Right renal pelvis (tissue), 4 donors: ENCODE measurements at places on chromosomes 11 and 22. TPM values are rescaled to one million over a fixed set of nuclear protein-coding genes. Genes with fewer than 3 reads are reported as not detected.

GRCh38 chr22:38849811-38850210, 6.0 kb upstream of the NPTXR start:
- DNase-seq = no peak

- no peak for DNase-seq
These were observed 39.3 kb upstream of the CELSR1 start for GRCh38 chr22:46576556-46577367.

DNA sequence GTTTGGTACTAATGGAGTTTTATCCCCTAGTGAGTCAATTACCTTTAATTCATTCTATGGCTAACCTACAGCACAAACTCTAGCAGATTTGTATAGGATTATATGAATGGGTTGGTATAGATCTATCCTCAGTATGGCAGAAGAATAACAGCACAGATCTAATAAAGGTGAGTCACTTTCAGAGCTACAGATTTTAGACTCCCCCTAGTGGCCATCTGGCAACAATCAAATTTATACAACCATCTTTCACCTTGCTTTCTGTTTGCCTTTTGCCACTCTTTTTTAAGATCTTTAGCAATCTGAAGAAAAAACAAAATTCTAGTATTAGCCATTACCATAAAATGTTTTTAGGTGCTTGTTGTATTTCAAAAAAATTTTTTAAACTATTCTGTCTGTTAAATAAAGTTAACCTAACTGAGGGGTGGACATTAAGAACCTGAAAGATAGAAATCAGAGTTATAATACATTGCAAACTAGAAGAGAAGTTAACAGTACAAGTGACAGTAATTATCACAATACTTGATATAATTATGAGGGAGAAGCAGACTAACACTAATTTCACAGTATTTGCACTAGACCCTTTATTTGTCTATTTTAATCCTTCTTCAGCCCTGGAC, 25.8 kb downstream of the DDIAS start:
- peak; percentile 20 for DNase-seq

Gene MUC2
- 0.04 TPM for polyA plus RNA-seq

GRCh38 chr11:3037040-3037944, 19.9 kb downstream of the CARS1 start:
- DNase-seq = peak; percentile 48

GRCh38 chr11:80165744-80166143, 724.9 kb upstream of the TENM4 start:
- DNase-seq = no peak

GRCh38 chr11:76124905-76125770, 81.2 kb downstream of the WNT11 start:
- no peak for DNase-seq

Gene GP1BB
- polyA plus RNA-seq = 4.7 TPM

- no peak for DNase-seq
These were observed at the start of gene ROBO4 for GRCh38 chr11:124897674-124898262. ROBO4 (minus strand) TSS chr11:124897865; CDS start chr11:124897795, 70 bp downstream.

Gene UBQLNL
- polyA plus RNA-seq = 0.34 TPM

Gene SLC6A5
- 0.13 TPM for polyA plus RNA-seq

- DNase-seq = no peak
These were observed 27.3 kb downstream of the INTS4 start for GRCh38 chr11:77967121-77967520.

DNA sequence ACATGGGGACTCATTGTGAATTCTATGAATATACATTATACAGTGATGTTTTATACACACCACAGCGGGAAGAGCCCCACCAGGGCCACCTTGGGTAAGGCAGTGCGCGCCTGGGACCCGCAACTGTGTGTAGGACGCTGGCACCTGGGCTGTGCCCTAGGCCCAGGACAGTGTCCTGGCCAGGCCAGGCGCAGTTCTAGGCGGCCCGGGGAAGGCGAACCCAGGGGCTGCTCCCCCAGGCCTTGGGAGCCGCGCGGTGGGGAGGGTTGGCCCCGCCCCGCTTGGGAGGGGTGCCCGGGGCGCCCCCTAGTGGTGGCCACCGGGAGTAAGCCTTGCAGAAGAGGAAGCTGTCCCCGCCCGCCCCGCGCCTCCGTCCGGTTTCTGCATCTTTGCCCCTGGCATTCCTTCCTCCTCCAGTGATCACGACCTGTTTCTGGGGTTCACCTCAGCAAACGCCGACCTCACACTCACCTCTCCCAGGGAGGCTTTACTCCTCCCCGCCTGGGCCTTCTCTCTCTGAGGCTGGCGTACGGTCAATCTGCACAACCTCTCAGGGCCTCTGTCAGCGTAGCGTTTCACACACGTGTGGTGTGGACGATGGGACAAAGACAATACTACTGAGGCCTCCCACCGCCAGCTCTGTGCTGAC, 9.5 kb upstream of the EHD1 start:
- DNase-seq = peak; percentile 77

- DNase-seq = no peak
These were observed 14.9 kb downstream of the PPM1F start for GRCh38 chr22:21937821-21938070.

- DNase-seq = no peak
These were observed 208.4 kb downstream of the DDX10 start for GRCh38 chr11:108873310-108873709.

Gene PRDM11
- polyA plus RNA-seq = 21.6 TPM

Gene GVQW3
- polyA plus RNA-seq = 8.9 TPM

Gene TMEM109
- 83.6 TPM for polyA plus RNA-seq

DNA sequence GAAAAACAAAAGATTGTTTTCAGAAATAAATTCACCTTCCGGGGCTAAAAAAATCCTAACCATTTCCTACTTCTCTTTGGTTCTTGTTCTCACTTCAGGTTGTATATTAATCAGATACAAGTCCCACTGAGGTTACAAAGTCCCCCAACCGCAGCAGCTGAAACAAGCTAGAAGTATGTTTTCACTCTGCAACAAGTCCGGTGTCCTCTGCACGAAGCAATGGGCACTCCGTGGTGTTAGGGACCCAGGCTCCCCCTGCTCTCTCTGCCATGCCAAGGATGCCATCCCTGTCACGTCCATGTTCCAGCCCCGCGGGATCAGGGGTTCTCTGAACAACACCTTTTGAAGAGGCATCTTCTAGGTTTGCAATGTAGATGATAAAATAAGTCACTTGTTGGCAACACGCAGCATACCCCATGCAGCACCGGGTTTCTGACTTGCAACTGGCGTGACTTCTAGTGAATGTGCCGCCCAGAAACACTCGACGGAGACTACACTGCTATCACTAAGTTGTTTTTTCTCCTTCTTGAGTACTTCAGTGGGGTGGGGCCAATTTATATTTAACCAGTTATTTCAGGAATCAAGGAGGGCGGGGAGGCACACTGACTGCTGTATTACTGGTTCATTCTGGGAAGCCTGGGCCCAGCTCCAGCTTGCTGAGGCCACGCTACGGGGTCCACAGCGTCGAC, 25.4 kb upstream of the GSTP1 start:
- no peak for DNase-seq

- DNase-seq = no peak
These were observed 4.3 kb downstream of the INPPL1 start for GRCh38 chr11:72228844-72229231.

- no peak for DNase-seq
These were observed 147.3 kb downstream of the CCDC34 start for GRCh38 chr11:27215471-27216269.

Gene SCN4B
- polyA plus RNA-seq = 1.6 TPM

Gene TIMP3
- polyA plus RNA-seq = 163 TPM

- no peak for DNase-seq
These were observed 3.6 kb downstream of the POLDIP3 start for GRCh38 chr22:42611051-42611450.

Gene GTSE1
- polyA plus RNA-seq = 16.7 TPM

DNA sequence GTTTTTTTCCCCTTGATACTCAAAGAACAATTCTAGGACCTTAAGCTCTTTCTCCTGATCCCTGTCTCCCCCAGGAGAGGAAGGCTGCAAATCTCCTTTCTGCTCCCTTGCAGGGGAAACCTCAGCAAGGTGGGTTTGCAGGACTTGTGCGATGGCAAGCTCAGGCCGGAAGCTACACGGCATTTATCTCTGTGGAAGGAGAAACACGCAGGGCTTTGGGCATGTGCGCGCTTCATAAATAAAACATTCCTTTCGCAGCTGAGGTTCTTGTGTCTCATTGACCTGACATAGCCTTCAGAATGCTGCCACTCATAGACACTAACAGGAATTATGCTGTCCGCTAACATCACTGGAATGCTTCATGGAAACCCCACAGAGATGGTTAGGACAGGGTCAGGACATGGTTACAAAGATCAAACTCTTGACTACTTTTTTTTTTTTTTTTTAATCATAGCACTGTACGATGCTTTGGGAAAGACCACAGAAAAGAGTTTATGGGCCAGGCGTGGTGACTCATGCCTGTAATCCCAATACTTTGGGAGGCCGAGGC, 42.6 kb downstream of the SLN start:
- no peak for DNase-seq

Gene LIF
- 1.8 TPM for polyA plus RNA-seq

- DNase-seq = no peak
These were observed 14.7 kb upstream of the ARHGAP8 start for GRCh38 chr22:44737406-44738346.

DNA sequence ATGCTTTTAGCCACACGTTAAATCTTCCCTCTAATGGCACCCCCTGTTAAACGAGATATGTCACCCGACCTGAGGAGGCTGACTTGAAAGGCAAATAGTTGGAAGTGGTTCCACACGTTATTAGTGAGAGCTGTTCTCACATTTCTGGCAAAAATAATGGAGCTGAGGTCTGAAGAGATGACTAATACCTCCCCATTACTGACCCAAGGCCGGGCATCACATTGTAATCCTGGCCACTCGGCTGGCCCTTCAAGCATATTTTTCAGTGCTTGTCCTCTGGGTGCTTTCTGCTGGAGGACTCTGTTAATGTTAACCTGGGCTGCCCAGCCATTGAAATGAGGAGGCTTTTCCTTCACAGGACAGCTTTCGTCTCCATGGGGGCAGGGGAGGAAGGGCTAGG, 260.0 kb upstream of the CADM1 start:
- no peak for DNase-seq

DNA sequence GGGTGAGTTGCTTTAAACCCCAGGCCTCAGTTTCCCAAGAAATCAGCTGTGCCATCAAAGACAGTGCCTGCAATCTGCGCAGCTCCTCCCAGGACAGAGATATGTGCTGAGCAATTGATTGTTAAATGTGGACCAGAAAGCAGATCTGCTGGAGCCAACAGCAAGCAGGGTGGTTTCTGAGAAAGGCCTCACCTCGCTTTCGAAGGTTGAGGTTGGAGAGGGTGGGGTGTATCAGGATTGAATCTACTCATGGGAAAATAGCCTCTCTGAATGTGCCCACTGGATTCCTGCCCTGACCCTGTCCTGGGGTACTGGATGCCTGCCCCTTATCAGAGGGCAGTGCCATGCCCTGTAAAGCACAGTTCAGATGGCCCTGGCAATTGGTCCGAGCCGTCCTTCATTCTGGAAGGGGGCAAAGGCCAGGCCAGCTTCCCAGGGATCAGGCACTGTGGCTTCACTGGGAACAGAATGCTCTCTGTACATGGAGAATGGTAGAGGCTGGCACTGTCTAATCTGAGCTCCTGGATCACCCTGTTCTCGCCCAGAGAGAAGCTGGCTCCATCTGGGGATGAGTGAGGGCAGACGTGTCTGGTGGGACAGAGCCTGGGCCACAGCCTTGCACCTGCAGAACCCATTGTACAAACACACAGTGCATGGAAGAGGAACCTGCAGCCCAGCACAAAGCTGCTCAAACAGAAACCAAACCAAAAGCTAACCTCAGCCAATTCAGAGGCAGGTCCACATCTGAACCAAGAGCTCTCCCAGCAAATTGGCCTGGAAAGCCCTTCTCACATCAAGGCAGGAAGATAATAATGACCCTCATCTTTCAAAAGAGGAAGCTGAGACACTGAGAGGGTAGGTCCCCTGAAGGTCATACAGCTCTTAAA, 15.2 kb downstream of the DHCR7 start:
- no peak for DNase-seq

Gene FUT4
- polyA plus RNA-seq = 6.2 TPM

- DNase-seq = no peak
These were observed 21.6 kb downstream of the USH1C start for GRCh38 chr11:17522655-17523054.

DNA sequence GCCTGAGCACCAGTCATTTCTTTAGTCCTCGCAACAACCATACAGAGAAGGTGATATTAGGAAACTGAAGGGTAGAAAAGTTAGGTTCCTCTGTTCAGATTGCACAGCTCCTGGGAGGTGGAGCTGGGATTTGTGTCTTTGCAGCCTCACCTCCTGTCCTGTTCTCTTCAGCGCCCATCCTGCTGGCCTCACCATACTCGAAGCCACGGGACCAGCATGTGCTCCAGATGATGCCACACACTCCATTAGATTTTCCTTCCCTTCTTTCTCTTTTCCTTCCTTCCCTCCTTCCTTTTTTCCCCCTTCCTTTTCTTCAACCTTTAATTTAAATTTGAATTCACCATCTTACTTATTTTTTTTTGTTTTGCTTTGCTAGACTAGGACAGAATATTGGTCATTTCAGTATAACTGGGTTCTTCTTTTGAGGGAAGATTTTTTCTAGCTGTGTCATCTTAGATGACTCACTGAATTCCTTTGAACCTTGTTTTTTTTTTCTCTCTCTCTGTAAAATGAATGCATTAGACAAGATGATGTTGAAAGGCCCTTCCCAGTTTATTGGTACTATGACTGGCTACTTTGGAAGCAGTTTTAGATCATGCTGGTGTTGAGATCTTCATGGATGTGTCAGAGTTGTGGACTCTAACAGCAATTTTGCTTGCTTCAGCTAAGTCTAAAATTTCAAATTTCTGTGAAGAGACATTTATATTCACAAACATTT, 662.5 kb upstream of the TENM4 start:
- DNase-seq = no peak
